Activated T-cell treated with anti-CD3 and anti-CD28 coated beads, Interleukin-2, amount 50 U/mL, for 1 hour (primary cell): ENCODE measurements at places on chromosomes 7 and 10.

GRCh38 chr7:13551503-13551902 is 438.0 kb downstream of the ETV1 start:
- DNase-seq: no peak

DNA sequence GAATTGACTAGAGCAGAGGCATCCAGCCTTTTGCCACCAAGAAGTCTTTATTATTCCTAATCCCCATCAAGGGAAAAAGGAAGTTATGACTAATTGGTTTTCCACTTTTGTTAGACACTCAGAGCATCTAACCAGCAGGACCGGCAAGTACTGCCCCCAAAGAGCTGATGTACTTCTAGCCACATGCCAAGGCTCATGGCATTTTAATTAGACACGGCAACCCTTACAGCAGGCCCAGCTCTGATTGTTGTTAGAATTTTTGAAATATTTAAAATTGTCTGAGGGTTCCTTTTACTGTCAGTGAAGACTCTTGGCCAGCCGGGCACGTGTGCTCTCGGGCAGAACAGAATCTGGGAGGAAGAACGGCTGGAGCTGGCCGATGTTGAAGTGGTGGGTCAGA is 114.8 kb downstream of the SPAG6 start:
- no peak for DNase-seq

GRCh38 chr10:110638319-110638718 is 5.8 kb upstream of the RBM20 start:
- no peak for DNase-seq

- DNase-seq: no peak
Observed at GRCh38 chr10:13877154-13877909, 290.6 kb downstream of the PRPF18 start.

GRCh38 chr7:139131-139530 is 53.2 kb upstream of the FAM20C start:
- DNase-seq: no peak

DNA sequence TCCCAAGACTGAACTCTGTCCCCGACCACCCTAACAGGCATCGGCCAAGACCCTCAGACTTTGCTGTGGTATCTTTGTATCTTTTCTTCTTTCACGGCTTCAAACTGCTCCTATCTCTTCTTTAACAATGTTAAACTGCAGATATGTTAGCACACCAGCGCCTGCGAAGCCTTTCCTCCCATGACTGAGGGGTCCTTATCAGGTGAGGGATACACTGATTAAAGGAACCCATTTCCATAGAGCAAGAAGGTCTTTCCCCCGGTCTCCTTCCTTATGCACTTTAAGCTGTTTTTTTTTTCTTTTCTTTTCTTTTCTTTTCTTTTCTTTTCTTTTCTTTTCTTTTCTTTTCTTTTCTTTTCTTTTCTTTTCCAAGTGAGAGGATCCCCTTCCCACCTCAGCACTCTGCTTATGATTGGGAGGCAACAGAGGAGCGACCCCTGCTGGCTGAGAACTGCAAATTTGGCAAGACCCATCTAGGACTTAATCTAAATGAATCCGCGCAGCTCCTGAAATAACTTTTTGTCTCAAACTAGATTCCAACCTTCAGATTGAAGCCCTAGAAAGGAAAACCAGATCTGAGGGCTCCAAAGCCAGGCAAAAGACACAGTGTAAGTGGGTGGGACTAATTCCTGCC is 109.9 kb downstream of the ITGB8 start:
- DNase-seq: no peak

- DNase-seq: no peak
Observed at GRCh38 chr7:99079104-99079503, 64.8 kb downstream of the SMURF1 start.

DNA sequence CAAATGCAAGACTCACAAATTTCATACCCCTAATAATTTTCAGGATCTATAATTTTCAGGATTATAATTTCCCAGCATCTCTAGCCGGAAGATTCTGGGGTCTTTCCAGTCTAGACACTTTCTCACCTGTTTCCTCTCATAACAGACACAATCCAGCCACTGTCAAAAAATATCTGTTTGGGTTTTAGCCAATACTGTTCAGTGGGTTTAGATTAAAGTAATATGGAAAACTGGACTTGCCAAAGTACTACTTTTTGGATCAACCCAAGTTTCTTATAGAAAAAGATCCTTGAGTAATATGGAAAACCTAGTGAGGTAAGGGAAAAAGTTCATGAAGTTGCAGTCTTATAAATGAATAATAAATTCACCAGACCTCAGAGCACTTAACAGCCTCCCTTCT is 62.1 kb upstream of the NEBL start:
- no peak for DNase-seq

DNA sequence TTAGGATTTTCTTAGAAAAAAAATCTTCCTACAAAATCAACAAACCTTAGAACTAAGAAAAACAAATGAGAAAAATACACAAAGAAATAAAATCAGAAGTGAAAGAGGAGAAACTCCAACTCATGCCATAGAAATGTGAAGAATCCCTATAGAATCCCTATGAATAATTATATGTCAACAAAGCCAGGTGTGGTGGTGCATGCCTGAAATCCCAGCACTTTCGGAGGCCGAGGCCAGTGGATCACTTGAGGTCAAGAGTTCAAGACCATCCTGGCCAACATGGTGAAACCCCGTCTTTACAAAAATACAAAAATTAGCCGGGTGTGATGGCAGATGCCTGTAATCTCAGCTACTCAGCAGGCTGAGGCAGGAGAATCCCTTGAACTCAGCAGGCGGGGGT is 27.1 kb downstream of the ACSM6 start:
- DNase-seq: no peak

GRCh38 chr10:33947544-33947943 is 613.1 kb upstream of the NRP1 start:
- no peak for DNase-seq

GRCh38 chr7:4681218-4681851 is 760 bp upstream of the FOXK1 start:
- no peak for DNase-seq

DNA sequence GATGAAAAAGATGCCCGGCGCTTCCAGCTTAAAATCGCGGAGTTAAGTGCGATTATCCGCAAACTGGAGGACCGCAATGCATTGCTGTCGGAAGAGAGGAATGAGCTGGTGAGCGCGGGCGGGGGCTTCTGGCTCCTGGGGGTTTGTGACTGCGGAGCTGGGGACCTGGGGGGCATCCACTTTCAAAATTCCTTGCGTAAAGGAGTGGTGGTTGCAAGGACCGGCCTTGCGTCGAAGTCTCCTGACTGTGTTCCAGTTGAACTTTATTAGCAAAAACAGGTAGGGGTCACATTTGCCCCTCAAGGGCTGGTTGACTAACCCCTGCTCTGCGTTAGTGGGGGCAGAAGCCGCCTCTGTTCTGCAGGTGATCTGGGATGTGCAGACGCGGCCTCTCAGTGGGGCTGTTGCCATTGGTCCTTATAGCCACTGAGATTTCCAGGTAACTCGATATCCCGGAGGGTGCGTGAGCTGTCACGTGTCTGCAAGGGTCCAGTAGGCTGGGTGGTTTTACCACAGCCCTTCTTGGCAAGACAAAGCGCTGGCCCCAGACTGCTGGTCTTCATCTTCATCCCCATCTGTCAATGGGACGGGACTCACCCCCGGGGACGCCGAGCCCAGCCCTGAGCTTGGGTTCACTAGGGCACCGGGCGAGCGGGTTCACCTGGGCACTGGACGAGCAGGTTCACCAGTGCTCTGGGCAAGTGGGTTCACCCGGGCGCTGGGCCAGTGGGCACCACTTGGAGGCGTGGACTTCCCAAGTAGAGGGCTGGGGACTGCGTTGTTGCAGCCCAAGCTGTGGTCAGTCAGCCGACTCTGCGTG is 51.5 kb upstream of the DPYSL4 start:
- DNase-seq: no peak

GRCh38 chr7:101200862-101201599 is at the start of gene MOGAT3:
Gene MOGAT3 (minus strand): TSS chr7:101201036. CDS start chr7:101200854, 182 bp downstream.
- no peak for DNase-seq

- no peak for DNase-seq
Observed at GRCh38 chr10:119205894-119206602, 1.3 kb upstream of the GRK5 start.

DNA sequence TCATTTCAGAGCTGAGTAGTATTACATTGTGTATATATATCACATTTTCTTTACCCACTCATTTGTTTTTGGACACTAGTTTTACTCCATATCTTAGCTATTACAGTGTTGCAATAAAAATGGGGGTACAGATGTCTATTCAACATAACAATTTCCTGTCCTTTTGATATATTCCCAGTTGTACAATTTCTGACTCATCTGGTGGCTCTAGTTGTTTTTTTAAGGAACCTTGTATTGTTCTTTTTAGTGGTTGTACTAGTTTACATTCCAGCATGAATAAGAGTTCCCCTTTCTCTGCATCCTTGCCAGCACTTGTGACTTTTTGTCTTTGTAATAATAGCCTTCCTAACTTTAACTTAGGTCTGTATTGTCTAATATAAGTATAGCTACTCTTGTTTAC is 739.9 kb downstream of the XPNPEP1 start:
- DNase-seq: no peak

- no peak for DNase-seq
Observed at GRCh38 chr7:33087858-33088257, 21.3 kb downstream of the RP9 start.

DNA sequence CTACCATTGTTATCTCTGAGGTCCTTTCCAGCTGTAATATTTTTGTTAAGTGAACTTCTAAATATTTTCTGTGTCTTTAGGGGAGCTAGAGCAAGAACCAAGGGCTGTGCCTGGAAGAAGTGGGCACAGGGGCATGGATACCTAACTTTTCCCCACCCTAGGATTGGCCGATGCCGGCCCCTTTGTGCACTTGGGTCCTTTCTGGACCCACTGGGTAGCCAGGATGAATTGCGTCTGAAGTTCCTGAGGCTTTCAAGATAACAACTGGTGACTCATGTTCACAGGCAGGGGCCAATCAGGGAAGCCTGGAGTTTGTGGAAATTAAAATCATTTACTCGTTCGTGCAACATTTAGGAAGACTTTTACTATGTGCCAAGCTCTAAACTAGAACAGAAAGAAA is 758 bp downstream of the DPCD start:
- DNase-seq: no peak

GRCh38 chr10:92757066-92757710 is 67.4 kb downstream of the HHEX start:
- DNase-seq: no peak

DNA sequence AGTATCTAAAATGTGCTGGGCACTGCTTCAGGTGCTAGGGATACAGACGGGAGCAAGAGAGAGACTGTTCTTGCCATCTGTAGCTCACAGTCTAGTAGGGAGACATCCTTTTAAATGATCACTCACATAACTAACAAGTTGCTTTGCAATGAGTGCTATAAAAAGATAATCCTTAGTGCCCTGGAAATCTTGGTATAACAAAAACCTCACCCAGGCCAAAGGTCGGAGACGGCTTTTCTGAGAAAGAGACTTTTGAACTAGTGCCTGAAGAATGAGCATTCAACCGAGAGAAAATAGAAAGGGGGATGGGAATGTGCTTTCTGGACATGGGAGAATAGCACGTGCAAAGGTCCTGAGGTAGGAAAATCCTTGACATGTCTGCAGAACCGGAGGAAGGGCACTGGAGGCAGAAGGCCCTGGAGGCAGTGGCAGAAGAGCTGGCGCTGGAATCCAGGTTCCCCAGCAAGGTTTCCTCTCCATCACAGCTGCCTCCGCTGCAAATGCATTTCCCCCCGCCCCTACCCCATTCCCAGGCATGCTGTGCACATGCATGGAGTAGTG is 89.4 kb downstream of the COL13A1 start:
- DNase-seq: no peak

- DNase-seq: no peak
Observed at GRCh38 chr10:104220522-104220921, 11.6 kb downstream of the CFAP43 start.

DNA sequence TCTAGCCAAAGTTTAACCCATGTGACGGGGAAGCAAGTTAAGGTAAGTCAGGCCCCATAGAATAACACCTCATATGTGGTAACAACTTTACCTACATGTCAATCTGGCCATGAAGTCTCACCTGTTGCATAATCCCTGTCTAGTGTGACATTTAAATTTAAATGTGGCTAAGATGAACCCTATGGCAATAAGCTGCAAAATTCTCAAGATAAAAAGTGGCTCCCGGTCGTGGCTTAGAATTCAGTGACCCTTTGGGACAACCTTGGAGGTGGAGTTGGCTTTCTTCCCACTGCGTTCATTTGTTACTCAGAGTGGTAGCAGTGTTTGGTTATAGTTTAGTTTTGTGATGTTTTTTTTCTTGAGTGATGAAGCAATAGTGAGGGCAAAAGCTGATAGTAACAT is 90.6 kb downstream of the ARID5B start:
- no peak for DNase-seq
